ENCODE measurements at places on chromosomes 6 and 20.

- DNase-seq: no peak
These were observed 3.2 kb downstream of the BACH2 start for GRCh38 chr6:90293319-90293953.

DNA sequence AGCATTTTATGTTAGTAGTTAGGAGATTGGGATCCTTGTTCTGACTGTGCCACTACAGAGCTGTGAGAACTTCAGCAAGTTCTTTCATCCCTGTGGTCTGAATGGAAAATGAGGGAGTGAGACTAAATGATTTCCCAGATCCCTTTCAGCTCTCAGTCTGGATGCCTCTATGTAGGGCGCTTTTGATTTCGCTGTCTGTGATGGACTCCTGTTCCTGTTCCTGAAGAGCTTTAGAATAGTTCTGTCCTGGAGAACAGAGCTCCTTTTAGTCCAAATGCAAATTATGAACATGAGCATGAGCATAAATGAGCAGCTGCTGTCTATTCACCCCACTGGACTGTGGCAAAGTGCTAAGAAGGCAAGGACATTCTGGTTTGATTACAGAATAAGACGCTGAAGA is 61.4 kb upstream of the NT5E start:
- no peak for DNase-seq

- DNase-seq: no peak
These were observed 11.4 kb downstream of the FAM184A start for GRCh38 chr6:119067091-119067490.

- peak; percentile 71 for DNase-seq
These were observed 1.4 kb downstream of the BHLHE23 start for GRCh38 chr20:63005365-63005861.

DNA sequence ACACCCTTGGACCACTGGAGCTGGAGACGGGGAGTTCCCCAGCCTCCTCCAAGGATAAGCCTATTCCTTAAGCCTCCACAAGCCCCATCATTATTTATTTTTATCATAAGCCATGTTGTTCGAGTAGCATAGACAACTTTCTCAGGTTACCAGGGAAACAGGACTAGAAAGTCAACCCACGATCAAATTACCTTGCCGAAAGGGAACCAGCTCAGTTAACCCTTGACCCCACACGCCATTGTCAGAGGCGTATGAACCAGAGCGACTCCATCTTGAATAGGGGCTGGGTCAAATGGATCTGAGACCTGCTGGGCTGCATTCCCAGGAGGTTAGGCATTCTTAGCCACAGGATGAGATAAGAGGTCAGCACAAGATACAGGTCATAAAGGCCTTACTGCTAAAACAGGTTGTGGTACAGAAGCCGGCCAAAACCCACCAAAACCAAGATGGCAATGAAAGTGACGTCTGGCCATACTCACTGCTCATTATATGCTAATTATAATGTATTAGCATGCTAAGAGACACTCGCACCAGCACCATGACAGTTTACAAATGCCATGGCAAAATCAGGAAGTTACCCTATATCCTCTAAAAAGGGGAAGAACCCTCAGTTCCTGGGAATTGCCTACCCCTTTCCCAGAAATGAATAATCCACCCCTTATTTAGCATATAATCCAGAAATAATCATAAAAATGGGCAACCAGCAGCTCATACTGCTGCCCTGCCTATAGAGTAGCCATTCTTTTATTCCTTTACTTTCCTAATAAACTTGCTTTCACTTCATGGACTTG is 22.4 kb downstream of the SYNJ2 start:
- no peak for DNase-seq

GRCh38 chr20:48740712-48741111 is 87.1 kb downstream of the PREX1 start:
- DNase-seq: no peak

DNA sequence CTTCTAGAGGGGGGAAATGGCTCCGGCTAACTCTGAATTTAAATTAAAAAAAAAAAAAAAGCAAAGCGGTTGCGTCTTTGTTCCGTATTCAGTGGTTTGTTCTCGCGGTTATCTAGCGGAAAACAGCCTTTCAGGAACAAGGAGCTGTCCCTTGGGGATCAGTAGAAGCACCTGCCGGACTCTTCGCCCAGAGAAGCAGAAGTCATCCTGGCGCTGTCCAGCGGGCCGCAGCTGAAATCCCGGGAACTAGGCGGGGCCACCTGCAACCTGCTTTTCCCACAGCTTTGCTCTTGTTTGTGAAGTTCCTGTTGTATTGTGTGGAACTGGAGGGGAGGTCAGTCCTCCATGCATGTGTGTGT is 43.9 kb upstream of the GJE1 start:
- peak; percentile 53 for DNase-seq

DNA sequence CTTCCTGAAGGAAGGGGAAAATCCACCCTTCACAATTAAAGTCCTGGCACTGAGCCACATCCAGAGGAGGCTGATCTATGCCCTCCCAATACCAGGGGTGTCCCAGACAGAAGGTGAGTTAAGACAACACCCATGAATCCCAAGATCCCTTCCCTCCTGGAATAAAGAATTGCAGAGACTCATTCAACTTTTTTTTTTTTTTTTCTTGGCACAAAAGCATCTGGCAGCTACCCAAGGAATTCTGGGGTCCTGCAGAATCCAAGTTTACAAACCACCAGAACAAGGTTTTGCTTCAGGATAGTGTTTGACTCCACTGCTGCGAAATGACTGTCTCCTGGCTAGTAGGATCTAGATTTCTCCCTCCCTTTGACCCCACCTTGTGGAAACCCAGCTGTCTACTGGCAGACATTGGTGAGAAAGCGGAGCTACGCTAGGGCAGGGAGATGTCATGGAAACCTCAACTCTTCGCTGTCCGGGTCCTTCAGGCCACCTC is 37.4 kb downstream of the JAG1 start:
- DNase-seq: peak; percentile 66

GRCh38 chr6:42347456-42347855 is 104.3 kb downstream of the TRERF1 start:
- no peak for DNase-seq

DNA sequence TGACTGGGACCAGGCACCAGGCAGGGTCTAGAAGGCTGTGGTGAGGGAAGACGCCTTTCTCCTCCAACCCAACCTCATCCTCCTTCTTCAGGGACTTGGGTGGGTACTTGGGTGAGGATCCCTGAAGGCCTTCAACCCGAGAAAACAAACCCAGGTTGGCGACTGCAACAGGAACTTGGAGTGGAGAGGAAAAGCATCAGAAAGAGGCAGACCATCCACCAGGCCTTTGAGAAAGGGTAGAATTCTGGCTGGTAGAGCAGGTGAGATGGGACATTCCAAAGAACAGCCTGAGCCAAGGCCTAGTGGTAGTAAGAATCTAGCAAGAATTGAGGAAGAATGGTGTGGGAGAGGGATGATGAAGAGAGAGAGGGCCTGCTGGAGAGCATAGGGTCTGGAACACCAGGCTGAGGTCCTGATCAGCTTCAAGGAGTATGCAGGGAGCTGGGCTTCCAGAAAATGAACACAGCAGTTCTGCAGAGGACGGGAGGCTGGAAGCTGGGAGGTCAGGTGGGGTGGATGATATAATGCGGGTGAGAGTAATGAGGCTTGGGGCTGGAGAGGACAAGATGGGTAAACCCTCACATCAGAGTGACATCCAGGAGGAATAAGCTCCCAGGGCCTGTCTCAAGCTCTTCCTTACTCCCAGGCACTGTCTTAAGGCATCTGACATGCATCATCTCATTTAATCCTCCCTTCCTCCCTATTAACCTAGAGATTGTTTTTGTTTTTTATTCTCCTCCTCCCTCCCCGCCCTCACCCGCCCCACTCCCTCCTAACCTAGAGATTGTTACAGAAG is 45.2 kb upstream of the TTPAL start:
- no peak for DNase-seq

DNA sequence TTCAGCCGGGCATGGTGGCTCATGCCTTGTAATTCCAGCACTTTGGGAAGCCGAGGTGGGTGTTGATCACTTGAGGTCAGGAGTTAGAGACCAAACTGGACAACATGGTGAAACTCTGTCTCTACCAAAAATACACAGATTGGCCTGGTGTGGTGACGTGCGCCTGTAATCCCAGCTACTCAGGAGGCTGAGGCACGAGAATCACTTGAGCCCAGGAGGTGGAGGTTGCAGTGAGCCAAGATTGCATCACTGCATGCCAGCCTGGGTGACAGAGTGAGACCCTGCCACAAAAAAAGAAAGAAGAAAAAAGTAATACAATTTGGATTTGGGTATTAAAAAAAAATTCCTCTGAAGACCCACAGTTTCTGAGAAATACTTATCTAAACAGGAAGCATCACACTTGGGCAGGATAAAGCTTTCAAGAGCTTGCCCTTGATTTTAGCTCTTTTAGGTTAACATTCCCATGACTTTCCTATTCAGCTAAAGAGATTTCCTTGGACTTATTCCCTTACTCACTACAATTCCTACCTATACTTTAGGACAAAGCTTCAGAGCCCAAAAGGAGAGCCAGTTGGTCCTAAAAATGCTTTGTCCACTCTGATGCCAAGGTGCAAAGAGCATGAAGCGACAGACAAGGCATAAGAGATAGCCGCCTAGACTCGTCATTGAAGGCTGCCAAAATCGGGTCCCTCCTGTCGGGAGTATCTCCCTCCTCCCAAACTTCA is 1.9 kb downstream of the ELOVL2 start:
- DNase-seq: no peak

DNA sequence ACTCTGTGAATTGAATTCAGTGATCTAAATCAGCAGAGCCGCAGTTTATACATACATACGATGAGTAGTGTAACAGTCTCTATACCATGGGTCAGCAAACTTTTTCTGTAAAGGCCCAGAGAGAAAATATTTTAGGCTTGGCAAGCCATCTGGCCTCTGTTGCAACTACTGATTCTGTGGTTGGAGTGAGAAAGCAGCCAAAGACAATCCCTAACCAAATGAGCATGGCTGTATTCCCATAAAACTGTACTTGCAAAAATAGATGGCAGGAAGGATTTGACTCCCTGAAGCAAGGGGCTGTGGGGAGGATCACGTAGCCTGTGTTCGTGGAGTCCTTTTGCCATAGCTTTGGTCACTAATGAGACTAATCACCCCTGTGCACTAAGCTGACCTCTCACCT is 17.9 kb upstream of the MOCS1 start:
- no peak for DNase-seq
